Adrenal gland (tissue), 19 donors: ENCODE measurements at places on chromosomes 7 and 10. TPM values are rescaled to one million over a fixed set of nuclear protein-coding genes. Genes with fewer than 3 reads are reported as not detected.

- no peak for DNase-seq
Observed at GRCh38 chr7:110771717-110772116, 319.2 kb upstream of the LRRN3 start.

SH2D4B gene
- polyA plus RNA-seq: 0.07 TPM

DNA sequence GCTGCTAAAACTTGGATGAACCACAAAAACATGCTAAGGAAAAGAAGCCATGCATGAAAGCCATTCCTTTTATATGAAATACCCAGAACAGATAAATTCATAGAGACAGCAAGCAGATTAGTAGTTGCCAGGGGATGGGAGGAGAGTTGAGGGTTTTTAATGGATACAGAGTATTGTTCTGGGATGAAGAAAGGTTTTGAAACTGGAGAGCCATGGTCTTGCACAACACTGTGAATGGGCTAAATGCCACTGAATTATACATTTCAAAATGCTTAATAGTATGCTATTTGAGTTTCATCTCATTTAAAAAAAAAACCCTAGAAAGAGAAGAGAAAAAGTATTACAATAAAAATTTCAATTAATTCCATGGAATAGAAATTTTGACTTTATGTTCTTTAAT is 154.3 kb downstream of the GNAT3 start:
- no peak for DNase-seq

NEUROG3 gene
- not detected for polyA plus RNA-seq

DNA sequence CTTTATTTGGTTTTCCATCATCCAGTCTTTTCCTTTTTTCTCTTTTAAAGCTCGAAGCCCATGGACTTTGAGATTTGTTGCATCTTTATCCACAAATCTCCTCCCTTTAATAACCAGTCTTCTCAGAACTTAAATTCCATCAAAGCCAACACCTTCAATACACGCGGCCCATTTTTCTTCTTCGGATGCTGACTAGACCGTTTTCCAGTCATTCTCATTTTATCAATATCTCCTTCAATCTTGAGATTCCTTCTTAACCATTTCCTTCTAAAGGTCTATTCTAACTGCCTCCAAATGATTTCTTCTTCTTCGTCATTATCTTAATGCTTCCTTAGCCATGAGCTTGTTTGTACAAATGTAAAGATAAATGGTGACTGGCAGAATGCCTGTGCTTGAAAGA is 173.5 kb downstream of the BAMBI start:
- DNase-seq: no peak

DNA sequence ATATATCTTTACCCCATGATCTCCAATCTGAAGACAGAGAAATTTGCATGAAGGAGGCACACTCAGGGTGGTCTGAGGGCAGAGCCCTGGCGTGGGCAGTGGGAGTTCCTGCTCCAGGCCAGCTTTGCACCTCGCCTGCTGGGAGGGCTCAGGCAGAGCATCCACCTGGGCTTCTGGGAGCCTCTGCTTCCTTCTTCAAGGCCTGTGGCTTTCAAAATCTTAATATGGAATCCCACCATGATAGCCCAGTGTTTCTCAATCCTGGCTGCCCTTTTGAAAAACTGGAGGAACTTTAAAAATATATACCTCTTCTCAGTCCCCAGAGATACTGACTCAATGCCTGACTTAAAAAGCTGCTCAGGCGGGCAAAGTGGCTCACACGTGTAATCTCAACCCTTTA is 36.7 kb upstream of the PSAP start:
- DNase-seq: no peak

GRCh38 chr7:69844264-69844868 is 246.1 kb downstream of the AUTS2 start:
- DNase-seq: no peak

- DNase-seq: peak; percentile 81
Observed at GRCh38 chr7:66050990-66051448, 24.6 kb upstream of the ASL start.

DNA sequence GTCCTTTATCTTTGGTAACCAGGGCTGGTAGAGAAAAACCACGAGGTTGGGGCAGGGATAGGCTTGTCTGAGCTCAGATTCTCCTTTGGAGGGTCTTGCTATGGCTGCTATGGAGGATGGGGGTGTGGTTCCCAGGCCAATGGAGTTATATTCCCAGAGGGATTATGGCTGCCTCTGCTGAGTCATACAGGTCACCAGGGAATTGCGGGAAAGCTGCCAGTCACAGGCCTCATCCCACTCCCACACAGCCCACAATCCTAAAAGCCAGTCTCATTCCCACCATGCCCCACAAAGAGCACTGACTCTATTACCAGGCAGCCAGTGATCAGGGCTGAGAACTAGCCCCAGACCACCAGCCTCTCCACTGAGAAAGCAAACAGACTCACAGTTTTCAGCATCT is 316.6 kb upstream of the TMEM229A start:
- no peak for DNase-seq

DNA sequence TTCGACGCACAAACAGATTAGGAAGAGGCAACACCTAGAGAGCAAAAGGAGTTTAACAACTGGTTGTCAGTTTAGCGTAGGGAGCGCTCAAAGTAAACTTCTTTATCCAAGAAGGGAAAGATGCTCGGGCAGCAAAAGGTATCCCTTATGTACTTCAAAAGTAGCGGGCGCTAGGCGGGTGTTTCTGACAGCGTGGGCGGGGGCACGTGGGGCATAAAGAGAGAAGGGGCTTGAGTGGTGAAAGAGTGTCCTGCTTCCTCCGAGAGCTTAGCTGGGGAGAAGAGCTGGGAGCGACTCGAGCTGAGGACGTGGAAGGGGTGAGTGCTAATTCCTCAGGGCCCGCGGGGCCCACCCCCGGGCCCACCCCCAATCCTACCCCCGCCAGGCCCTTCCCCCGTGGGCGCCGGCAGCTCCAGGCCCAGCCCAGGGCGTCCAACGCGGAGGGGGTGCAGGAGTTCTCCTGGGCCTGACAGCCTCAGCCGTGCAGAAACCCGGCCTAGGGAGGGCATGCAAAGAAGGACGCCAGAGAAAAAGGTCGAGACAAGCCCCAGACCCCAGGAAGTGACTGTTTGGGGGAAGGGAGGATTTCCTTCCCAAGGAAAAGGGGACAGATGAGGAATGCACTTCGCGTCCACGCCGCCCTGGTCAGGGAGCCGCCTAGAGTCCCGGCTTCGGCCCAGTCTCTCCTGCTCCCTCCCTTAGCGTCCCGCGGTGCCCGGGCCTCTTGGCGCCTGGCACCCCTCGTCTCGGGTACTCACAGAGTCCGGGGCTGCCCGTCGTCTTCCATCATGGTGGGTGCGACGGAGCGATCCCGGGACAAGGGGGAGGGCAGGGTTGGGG is 868 bp downstream of the TIAL1 start:
- peak; percentile 40 for DNase-seq

AMZ1 gene
- 0.32 TPM for polyA plus RNA-seq
